Stimulated activated naive CD4-positive, alpha-beta T cell treated with Interleukin-2 at 50 U/mL for 16 hours (primary cell): ENCODE measurements at places on chromosomes 11 and 22.

DNA sequence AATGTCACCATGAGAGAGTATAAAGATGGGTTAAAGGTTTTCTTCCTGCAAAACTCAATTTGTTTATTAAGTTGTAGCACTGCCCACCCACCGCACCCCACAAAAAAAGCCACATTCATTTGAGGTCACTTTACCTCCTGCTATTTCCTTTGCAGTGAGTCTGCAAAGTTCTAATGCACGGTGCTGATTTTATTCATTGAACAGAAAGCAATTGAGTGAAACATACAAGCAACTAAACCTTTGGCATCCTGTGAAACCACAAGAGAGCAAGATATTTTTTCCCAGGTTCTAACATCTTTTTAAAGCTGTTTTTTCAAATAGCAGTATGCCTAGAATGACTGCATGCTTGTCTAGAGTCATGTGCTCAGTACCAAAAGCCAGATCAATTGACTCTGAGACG, 39.0 kb downstream of the RRAS2 start:
- peak; percentile 12 for DNase-seq

DNA sequence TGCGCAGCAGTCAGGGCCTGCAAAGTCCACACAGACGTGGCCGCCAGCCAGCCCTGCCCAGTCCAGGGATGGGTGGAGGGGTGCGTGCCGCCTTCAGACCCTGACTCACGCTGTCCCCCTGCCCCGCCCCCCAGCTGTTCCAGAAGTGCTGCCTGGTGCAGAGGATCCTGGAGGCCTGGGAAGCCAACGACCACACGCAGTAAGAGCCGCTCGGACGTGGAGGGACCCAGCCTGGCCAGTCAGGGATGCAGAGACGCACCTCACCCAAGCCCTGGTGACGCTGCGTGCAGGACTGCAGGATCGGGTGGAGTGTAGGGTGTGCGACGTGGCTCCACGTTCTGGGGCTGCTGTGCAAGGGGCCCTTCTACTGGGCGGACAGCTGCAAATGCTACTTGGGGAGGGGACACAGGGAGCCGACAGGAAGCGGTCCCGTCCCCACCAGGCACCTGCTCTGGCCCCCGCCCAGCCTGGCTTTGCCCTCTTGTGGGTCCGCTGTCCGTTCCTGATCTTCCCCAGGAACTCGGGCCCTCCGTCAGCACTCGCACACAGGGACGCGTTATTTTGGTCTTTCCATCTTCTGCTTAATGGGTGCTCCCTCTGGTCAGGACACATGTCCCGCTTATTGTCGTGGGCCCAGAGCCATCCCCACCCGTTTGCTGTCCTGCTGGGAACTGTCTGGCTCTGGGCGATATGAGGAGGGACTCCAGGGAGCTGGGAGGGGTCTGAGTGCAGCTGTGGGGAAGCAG, 42.5 kb downstream of the SBF1 start:
- DNase-seq = no peak

DNA sequence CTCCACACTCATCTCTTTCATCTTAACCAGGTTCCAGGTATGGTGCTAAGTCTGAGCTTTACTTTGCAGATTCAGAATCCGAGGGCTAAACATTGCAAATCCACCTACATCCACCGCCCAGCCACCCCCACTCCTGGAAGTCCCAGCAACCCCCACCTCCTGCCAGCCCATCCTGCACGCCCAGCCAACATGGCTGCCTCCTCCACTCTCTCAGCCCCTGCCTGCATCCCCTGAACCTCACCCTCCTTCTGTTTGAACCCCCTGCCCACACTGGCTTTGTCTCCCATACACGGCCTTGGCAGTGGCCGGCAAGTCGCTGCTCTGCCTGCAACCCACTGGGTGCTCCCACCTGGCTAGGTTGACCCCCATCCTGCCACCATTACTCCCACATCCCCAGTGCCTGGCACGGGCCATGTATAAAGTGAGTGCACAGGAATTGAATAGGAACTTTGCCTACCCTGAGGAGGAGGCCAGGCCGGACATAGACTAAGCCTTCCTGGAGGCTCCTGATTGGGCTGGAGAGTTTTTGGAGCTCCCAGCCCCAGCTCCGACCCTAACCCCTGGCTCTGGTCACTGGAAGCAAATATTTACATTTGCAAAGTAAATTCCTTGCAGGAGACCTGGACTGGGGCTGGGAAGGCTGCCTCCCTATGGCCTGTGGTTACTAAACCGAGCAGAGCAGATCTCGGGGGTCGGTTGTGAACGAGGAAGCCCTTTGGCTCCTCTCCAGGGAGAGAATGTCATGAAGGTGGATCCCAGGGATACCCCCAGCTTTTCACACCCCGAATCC, 14.4 kb downstream of the EMID1 start:
- no peak for DNase-seq

DNA sequence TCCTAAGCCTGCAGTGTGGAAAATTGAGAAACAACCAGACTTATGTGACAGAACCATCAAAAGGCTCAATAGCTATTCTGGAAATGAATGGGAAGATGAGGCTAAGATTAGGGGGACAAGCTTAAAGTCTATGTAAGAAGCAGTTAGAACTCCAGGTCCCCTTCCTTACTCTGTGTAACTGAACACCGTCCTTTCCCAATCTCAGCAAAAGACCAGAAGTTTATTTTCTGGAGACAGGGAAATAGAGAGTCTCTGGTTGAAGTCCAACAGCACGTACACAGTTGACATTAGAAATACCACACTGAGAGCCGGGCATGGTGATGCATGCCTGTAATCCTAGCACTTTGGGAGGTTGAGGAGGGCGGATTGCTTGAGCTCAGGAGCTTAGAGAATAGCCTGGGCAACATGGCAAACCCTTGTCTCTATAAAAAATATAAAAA, 93.9 kb downstream of the CD44 start:
- no peak for DNase-seq

- DNase-seq = no peak
Observed at GRCh38 chr11:87228820-87229219, 191.1 kb downstream of the TMEM135 start.

DNA sequence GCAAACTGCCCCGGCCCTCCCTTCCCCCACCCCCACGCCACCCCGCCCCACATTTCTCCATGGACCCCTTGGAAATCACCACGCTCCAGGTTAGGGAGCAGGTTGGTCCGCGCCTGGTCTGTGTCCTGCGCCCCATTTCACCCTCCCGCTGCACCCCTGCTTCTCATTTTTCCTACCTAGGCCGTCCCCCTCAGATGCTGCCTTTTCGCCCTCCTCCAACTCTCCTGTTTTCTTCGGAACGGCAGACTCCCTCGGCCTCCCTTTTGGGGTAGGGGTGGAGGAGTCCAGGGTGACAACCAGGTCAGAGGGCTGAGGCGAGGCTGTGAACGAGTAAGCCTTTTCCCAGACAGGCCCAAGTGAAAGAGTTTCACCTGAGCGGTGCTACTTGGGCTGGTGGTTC, 893 bp upstream of the SCN4B start:
- no peak for DNase-seq

DNA sequence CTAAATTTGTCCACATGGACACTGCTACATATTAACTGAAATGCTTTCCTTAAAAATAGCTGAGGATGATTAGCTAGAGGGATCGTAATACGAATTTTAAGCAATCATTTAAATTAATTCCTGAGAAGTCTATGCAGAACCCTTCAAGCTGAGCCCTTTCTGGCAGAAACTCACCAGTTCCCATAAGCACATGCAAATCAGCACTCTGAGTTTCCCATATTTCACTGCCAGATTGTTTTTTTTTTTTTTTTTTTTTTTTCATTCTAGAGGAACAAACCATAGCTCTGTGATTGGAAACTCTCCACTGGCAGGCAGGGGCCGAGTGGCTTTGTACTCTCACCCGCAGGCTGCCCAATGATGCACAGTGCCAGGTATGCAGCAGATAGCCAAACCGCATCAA, 145.6 kb downstream of the EFCAB6 start:
- no peak for DNase-seq

- no peak for DNase-seq
Observed at GRCh38 chr11:78982473-78982872, 407.8 kb upstream of the NARS2 start.

DNA sequence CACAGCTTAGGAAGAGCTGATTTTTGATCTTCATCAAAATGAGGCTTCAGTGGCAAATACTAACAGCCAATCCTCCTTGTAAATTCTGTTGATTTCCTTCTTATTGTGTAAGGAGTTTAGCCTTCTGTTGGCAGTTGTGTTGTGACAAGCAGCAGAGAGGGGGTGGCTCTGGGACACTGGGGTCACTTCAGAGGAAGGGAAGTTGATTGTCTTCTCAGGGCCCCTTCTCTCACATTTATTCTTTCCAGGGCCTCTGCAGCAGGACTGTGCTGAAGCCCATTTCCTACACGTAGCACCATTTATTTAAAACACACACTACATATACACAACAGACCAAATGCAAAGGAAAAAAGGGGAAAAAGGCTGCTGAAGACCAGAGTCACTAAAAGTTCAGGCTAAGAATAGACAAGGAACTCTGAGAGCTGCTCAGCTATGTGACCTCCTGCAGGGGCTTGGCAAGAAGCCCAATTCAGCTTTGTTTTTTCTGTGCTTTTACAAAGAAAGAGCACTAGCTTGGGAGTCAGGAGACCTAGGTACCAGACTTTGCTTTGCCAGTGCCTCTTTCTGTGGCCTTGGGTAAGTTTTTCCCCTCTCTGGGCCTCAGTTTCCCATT, 28.3 kb upstream of the UPB1 start:
- no peak for DNase-seq

DNA sequence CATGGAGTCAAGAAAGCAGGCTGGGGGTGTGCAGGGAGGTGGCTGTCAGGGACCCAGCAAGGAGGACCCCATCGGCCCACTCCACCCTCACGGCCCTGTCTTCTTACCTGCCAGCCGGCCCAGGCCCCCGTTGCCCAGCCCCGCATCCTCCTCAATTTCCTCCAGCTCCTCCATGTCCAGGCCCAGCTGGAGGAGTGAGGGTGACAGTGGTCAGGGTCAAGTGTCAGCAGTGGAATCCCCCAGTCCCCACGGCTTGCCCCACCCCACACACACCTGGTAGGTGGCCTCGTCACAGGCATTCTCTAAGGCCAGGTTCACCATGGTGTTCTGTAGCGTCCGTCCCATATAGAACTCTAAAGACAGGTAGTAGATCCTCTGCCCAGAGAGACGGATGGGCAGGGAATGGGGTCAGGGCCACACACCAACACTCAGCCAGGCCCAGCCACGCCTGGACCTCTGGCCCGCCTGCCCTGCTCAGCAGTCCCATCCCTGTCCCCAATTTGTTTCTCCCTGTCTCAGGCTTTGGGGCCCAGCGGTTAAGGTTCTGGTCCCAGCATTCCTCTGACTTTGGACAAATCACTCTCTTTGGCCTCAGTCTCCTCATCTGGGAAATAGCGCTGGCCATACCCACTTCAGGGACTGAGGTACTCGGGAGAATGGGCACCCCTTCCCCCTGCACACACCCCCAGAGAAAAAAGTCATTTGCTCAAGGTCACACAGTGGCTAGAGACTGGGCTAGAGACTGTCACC, 1.3 kb downstream of the PYGM start:
- no peak for DNase-seq

DNA sequence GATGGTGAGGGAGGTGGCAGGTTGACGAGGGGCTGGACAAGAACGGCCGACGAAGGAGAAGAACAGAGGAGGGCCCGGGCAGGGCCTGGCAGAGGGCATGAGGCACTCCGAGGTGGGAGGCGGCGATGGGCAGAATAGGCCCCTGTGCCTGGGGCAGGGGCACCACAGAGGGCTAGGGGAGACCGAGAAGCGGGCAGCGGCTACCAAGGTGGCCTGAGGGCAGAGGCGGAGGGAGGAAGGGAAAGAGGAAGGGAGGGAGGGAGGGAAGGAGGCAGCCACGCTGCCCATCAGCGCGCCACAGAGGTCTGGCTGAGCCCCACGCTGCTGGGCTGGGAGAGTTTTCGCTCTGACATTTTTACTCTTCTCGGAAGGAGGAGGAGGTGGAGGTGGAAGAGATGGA, 11.3 kb downstream of the LSP1 start:
- no peak for DNase-seq

GRCh38 chr22:46303347-46303965, 6.8 kb downstream of the GTSE1 start:
- DNase-seq = no peak

- no peak for DNase-seq
Observed at GRCh38 chr22:44206696-44207095, 26.0 kb downstream of the PARVG start.

DNA sequence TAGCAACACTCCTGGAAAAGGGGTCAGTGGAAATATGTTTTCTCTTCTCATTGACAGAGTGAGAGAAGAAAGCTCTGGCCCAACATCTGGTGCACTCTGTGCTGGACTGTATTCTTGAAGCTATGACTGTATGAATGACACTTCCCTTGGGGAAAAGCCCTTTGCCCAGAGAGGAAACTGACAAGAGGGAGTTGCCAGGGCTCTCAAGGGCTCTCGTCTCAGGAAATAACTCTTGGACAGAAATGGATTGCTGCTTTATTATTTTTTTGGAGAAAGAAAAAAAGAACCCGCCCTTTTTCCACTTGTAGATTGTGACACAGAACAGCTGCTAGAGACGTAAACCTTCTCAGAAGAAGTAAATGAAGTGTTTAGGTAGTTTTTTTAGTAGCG, 11.4 kb downstream of the ETS1 start:
- DNase-seq = no peak
